Dorsolateral prefrontal cortex (tissue), 122 donors: ENCODE measurements at places on chromosomes 1 and 21.

GRCh38 chr1:15749399-15750291 lies 7.3 kb downstream of the TMEM82 start:
- DNase-seq: no peak

DNA sequence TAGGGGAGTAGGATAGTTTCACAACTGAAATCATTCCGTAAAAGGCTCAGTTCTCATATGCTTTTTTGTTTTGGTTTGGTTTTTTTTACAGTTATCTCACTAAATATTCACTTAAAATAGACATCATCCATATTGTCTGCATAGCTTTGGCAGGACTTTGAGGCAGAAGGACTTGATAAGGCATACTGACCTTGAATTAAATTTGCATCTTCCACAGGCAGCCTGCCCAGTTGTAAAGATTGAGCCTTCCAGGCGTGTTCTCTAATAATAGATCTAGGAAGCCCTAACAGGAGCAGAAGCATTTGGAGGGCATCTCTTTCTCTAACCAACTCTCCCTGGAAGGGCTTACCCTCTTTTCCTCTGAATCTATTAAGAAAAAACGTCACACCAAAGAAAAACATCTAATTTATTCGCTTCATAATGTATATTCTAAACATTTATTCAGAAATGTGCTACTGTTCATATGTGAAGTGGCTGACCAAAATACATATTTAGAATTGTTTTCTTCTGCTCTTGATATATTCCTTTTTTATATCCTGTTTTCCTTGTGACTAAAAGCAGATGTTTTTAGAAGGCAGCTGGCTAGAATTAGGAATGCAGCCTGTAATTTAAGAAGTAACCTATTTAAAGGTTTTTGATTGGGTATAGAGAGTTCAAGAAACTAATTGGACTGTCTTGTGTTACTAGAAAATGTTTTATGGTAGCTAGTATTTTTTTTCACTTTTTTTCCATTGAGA lies 20.2 kb downstream of the DESI2 start:
- no peak for DNase-seq

- DNase-seq: peak; percentile 59
These were observed 143.0 kb upstream of the GRIK3 start for GRCh38 chr1:37177230-37177864.

GRCh38 chr1:32525053-32525452 lies 14.2 kb upstream of the ZBTB8A start:
- no peak for DNase-seq

DNA sequence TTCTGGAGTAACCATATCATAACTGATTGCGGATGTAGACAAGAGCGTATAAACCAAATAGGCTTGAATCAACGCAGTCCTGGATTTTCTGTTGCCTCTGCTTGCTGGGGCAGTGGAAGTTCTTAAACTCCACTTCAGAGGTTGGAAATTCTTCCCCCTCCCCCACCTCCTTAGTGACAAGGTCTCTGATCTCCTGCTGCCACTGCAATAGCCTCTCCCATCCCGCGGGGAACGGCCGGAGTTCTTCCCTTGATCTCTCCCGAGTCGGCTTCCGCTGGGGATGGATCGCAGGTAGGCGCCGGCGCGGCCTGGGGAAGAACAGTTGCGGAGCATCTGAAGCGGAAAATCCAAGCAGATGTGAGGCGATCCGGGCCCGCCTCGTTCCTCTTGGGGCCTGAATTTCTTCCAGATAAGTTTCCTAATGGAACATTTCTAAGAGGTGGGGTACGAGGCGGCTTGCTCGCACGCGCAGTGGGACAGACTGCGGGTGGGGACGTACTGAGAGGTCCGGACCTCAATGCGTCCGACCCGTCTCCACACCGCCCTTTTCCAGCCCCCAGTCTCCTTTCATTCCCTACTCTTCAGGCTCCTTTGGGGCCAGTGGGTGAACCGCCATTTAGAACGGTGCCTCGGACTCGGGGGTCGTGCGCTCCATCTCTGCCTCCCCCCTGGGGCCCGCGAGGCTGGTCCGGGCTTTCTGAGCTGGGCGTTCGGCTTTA lies 3.1 kb upstream of the SIM2 start:
- DNase-seq: no peak

- DNase-seq: no peak
These were observed 3.0 kb downstream of the IER5 start for GRCh38 chr1:181091309-181092040.

GRCh38 chr1:230102046-230102445 lies 35.0 kb downstream of the GALNT2 start:
- DNase-seq: no peak

GRCh38 chr1:176745945-176746344 lies 283.0 kb downstream of the PAPPA2 start:
- no peak for DNase-seq

- no peak for DNase-seq
These were observed 187.5 kb downstream of the LMX1A start for GRCh38 chr1:165169028-165169427.

GRCh38 chr21:44428281-44428960 lies 26.9 kb upstream of the LRRC3 start:
- no peak for DNase-seq

DNA sequence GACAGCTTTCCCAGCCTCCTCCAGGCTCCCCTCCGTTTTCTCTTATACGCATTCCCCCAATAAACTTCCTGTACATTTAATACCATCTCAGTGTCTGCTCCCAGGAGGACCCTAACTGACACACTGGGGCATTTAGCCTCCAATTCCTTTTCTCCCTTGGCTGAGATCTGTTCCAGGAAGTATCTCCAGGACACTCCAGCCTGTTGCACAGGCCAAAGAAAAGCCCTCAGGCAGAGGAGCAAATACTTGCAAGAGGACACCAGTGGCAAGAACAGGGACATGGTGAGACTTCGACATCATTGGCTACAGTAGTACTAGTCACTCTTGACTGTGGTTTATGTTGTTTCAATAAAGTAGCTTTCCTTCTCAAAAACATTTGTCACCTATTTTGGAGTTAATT lies 4.7 kb upstream of the SYNJ1 start:
- DNase-seq: no peak

DNA sequence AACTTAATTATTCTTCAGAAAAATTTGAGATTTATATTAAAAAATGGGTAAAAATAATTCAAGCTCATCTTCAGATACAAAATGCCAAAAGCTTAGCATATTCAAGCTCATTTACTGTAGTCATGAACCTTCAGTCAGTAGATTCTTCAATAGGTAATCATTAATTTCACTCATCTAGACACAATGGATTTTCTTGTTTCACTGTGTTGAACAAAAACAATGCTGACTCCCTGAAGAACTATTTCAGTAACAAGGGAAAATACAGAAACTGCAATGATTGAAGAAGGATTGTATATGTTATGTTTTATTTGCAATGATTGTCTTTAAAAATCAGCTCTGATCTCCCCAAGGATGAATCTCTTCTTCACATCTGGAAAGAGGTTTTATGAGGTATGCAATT lies 9.2 kb upstream of the HOOK1 start:
- DNase-seq: no peak

DNA sequence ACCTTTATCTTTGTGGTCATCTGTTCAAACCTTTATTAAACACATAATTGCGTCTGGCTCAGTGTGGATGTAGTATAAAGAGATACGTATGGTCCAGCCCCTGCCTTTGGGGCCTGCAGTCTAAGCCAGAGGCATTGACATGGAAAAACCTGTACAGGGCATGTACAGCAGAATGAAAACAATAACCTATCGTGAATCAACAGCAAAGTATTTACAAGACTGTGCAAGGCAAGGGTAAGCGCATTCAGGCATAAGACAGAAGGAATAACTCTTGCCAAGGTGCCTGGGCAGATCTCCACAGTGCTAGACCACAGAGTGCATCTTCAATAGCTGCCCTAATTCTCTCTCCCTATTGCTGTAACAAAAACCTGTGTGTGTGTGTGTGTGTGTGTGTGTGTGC lies 35.5 kb downstream of the KIRREL1 start:
- no peak for DNase-seq

GRCh38 chr1:204033306-204033705 lies 39.6 kb upstream of the SOX13 start:
- DNase-seq: no peak

- no peak for DNase-seq
These were observed 21.7 kb downstream of the ITPKB start for GRCh38 chr1:226717256-226717909.

GRCh38 chr1:202815120-202815519 lies 4.4 kb downstream of the PCAT6 start:
- no peak for DNase-seq

DNA sequence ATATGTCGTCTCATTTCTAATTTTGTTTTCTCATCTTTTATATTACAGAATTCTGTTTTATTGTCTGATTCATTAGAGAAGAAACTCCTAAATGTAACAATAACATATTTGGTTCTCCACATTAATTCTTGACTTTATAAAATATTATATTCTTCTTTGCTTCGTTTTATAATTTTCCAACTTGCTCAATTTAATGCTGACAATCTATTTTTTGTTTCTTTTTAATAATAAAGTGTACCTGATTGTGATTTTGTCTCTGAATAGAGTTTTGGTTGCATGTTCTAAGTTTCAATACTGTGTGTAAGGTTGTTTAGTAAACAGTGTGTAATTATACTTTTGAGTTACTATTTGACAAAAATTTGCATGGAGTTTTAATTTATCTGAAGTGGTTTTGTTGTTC lies 131.0 kb upstream of the C1orf105 start:
- no peak for DNase-seq
